Fibroblast of upper back skin (primary cell): ENCODE measurements at places on chromosomes 7 and 10.

- DNase-seq, result no peak
Measured at GRCh38 chr7:51129527-51130472, 186.8 kb downstream of the COBL start.

- no peak for DNase-seq
Measured at GRCh38 chr10:88395677-88396076, 187.4 kb downstream of the RNLS start.

- DNase-seq, result no peak
Measured at GRCh38 chr10:71259815-71260501, 47.6 kb downstream of the UNC5B start.

GRCh38 chr7:45500257-45500656 is 73.9 kb upstream of the ADCY1 start:
- DNase-seq, result no peak

DNA sequence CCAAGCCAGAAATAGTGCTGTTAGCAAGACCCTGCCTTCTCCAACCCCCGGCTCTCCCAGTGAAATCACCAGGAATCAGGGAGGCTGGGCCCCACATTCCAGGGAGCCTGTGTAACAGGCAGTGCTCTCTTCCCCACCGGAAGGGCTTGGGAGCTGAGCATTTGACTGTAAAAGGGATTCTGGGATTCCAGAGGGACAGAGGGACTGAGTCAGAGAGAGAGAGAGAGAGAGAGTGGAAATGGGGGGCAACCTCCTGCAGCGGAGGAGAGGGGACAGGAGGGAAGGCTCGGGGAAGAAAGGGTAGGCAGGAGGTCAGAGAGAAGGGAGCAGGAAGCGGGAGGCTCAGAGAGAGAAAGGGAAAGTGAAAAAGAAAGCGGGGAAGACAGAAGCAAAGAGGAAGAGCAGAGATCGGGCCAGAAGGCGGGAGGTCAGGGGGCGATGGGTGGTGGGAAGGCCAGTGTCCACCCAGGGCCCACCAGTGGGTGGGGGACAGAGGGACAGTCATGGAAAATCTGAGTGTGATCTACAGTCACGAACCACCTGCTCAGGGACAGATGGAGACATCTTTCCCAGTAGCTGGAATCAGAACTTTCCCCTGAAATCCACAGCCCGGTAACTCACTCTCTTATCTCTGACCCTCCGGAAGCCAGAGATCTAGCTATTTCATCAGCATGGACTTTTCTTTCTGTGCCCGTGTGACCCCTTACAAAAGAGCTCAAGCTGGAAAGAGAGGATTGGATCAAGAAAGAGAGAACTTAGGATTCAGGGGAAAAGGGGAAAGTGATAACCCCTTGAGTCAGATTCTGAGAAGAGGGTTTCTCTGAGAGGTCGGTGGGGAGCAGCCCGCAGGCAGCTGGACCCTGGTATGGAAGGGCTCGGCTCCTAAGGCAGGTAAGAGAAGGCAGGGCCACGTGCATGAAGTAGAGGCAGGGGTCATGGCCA is 4.6 kb upstream of the SERPINE1 start:
- peak; percentile 100 for DNase-seq

GRCh38 chr10:117677239-117677638 is 134.7 kb downstream of the EMX2 start:
- DNase-seq, result no peak
